ENCODE measurements at places on chromosomes 7 and 10. TPM values are rescaled to one million over a fixed set of nuclear protein-coding genes. Genes with fewer than 3 reads are reported as not detected.

AEBP1 gene
- 22.0 TPM for total RNA-seq

LIPF gene
- total RNA-seq = not detected

SMO gene
- total RNA-seq = not detected

ZPBP gene
- total RNA-seq = not detected
